Chondrocyte (in vitro differentiated cells): ENCODE measurements at places on chromosomes 6 and 20. TPM values are rescaled to one million over a fixed set of nuclear protein-coding genes. Genes with fewer than 3 reads are reported as not detected.

The MAS1 gene
- total RNA-seq = not detected in 3 replicates

The THBS2 gene
- 1,244 to 1,906 TPM (median 1,285 TPM) in 3 replicates for total RNA-seq

The CLPSL2 gene
- not detected in 3 replicates for total RNA-seq

The TP53RK gene
- total RNA-seq = 12.0 to 13.3 TPM (median 12.1 TPM) in 3 replicates

The RBM24 gene
- total RNA-seq = 10.1 to 13.1 TPM (median 10.8 TPM) in 3 replicates

The FAM210B gene
- 32.2 to 44.0 TPM (median 32.6 TPM) in 3 replicates for total RNA-seq

The KCNQ5 gene
- total RNA-seq = 4.1 to 4.7 TPM (median 4.5 TPM) in 3 replicates

The KHDC3L gene
- total RNA-seq = 0.41 TPM in 1 of 3 replicates, not detected in the others

The RAET1L gene
- total RNA-seq = not detected in 3 replicates

The IFT52 gene
- 38.9 to 41.1 TPM (median 39.8 TPM) in 3 replicates for total RNA-seq

The NOX3 gene
- not detected in 3 replicates for total RNA-seq

The STX16 gene
- 44.5 to 58.1 TPM (median 50.4 TPM) in 3 replicates for total RNA-seq

The BPIFB2 gene
- not detected in 3 replicates for total RNA-seq

The MLIP gene
- 1.5 TPM in 1 of 3 replicates, not detected in the others for total RNA-seq

The HLA-DQB1 gene
- not detected in 3 replicates for total RNA-seq
